Activated gamma-delta T cell treated with anti-CD3 and anti-CD28 coated beads, Interleukin-2, amount 50 U/mL, for 16 hours (primary cell): ENCODE measurements at places on chromosomes 5 and 9.

GRCh38 chr5:143004361-143005145, 234.4 kb downstream of the ARHGAP26 start:
- DNase-seq = no peak

DNA sequence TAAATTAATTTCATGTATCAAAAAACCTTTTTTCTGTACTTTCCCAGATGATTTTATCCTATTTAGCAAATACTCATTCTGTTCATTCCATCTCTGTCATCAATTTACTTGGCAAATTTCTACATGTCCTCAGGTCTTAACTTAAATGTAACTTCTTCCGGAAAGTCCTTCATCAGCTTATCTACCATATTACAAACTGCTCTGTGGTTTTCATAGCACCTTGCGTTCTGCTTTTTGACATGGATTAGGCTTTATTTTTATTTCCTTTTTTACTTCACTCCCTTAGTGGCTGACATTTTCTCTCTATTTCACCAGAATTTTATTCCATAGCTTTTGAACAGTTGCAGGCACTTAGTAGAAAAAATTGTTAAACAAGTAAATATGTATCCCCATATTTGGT, 1040.8 kb downstream of the TAF11L14 start:
- DNase-seq = no peak

DNA sequence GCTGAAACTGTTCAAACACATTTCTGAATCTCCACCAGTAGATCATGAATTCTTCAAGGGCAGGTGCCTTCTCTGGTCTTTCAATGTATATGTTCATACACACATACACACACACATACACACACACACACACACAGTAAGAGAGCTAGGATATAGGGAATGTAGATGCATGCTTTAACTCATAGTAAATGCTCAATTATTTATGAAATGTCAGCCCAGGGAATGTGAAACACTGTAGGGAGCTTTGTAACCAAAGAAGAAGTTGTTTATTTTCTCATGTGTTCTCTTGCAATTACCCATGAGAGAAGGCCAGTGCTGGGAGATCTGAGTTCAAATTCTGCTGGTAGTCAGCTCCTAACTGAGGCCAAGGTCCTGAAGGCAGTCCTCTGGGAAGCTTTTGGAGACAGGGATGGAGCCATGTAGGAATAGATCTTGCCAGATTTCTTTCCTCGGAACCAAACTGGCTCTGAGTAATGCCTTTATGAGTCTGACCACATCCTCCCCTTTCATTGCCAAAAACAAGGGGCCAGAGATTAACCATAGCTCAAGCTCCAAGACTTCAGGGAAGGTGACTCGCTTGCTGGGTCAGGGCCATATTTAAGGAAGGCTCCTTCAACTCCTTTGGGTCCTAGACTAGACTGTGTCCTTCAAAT, 487.0 kb upstream of the TNC start:
- no peak for DNase-seq

- DNase-seq = no peak
These were observed 10.1 kb downstream of the C1QTNF2 start for GRCh38 chr5:160360310-160360709.

DNA sequence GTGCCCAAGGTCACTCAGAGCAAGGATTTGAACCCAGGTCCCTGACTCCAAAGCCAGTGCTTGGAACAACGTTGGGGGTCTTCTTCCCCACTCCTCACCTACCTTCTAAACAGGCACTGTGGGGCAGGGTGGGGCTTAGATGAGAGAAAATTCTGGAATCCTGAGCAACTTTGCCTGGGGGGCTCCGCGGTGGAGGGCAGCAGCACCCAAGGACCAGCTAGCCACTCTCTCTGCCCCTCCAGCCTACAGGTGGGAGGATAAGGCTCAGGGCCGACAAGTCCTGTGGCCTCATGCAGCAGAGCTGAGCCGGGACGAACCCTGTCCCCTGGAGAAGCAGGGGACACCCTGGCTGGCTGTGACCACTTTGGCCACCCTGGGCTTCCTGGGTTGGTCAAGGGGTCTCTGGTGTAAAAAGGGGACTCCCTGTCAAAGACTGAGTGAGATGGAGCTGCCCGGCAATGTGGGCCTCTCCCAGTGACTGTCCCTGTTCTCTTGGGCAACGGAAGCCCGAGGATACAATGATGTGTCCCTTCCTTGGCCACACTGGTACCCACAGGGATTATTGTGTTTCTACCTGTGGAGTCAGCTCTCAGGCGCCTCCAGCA, 26.5 kb downstream of the CEL start:
- no peak for DNase-seq

GRCh38 chr5:67301285-67301903, 104.8 kb upstream of the CD180 start:
- DNase-seq = no peak

GRCh38 chr5:169201597-169201996, 99.3 kb downstream of the SLIT3 start:
- DNase-seq = no peak

DNA sequence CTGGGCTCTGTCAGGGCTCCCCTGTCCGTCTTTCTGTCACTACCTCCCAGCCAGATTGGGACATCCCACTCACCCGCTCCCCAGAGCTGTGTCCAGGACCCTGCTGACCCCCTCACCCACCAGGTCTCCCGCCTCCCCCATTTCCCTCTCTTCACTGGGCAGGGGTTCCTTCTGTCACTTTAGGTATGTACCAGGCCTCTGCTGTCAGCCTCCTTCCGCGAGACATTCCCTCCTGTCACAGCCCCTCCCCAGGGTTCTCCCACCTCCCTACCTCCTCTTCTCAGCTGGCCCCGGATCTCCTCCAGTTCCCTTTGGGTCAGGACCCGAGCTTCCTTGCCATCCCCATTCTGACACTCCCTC, 488 bp downstream of the POLR1E start:
- no peak for DNase-seq

DNA sequence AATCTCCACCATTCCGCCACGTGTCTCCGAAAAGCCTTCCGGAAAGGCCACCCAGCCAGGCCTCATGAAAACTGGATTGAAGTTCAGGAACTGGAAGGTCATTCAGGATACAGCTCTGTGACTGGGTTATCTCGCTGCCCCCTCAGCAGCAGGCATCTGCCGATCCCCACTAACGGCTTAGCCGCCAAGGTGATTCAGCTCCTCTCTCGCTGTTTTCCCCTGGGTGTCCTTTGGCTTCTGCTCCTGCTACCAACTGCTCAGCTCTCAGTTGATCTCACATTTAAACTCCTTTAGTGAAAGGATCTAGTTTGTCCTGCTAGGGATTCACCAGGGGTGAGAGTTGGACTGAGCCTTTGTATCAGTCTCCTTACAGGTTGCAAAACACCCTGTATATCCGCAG, 2.2 kb upstream of the GDNF start:
- no peak for DNase-seq

DNA sequence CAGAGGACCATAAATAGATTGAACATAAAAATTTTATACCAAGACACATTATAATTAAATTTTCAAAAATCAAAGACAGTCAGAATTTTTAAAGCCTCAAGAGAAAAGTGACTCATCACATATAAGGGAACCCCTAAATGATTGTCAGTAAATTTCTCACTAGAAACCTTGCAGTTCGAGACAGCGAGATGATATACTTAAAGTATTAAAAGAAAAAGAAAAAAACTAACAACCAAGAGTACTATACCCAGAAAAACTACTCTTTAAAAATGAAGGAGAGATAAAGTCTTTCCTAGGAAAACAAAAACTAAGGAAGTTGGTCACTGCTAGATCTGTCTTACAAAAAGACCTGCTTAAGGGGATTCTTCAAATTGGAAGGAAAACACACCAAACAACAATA, 251.4 kb upstream of the MSX2 start:
- no peak for DNase-seq

GRCh38 chr9:71592400-71592799, 175.9 kb downstream of the CEMIP2 start:
- DNase-seq = no peak

DNA sequence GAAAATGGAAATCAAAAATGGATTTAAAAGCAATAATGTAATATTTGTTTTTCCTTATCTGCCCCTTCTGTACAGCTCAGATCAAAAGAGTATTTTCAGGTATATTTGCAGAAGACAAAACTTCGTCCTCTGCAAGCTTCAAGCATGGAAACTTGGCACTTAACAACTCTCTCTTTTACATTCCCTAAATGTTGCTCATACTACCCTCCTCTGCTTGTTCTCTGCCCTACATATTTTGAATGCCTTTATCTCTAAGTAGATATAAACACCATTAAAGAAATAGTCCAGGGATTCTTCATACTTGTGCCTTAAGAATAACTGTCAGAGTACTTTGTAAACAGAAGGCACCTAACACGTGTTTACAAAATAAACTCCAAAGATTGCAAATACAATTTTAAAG, 19.2 kb upstream of the SMC2 start:
- no peak for DNase-seq

DNA sequence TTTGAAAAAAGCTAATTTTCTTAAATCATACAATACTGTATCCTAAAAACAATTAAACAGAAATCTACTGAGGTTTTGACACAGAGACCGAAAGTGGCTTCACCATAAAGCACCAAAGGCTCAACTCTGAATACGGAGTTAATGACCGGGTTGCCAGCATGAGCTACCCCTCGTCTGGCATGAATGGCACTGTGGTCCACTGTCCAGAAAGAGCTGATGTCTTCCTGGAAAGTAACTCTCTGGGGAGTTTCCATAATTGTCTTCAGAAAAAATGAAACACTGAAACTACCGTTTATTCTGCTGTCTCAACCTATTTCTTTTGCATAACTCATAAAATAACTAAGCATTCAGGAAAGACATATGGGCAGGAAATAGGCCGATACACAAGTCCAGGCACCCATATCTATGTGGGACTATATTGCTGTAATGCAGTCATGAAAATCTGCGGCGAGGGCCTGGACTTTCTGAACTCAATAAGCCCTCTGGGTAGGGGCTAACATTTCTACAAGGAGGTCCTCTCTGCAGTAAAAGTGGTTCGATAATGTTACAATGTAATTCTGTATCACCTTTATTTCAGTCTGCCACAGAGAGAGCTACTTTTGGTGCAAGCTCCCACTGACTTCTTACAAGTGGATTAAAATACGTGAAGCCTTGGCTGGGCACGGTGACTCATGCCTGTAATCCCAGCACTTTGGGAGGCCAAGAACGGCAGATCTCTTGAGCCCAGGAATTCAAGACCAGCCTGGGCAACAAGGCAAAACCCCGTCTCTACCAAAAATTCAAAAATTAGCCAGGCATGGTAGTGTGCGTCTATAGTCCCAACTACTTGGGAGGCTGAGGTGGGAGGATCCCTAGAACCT, 52.4 kb downstream of the ANKH start:
- DNase-seq = no peak

GRCh38 chr9:2469681-2470221, 151.8 kb upstream of the VLDLR start:
- DNase-seq = no peak

GRCh38 chr5:157067005-157067404, 8.1 kb upstream of the HAVCR1 start:
- DNase-seq = no peak

DNA sequence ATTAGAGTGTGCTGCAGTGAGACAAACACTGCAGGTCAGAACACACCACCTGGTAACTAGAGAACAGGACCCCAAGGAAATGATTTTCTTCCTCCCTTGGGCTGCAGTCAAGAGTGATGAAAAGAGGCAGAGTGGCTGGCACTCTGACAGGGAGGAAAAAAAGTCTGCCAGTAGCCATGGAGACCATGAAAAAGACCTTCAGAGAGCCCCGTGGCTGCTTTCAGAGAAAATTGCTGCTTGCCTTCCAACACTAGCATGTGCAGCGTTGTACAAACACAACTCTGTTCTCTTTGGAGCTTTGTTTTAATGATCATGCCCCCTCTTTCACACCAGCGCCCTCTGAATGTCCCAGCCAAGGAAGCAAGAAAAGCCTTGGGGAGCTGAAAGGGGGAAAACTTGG, 68.8 kb downstream of the ANKRD55 start:
- DNase-seq = no peak

- DNase-seq = no peak
These were observed 137.2 kb upstream of the TAF11L2 start for GRCh38 chr5:17360879-17361278.

- no peak for DNase-seq
These were observed 35.3 kb upstream of the RNF20 start for GRCh38 chr9:101498323-101498722.

GRCh38 chr5:132430746-132431145, 59.8 kb downstream of the IRF1 start:
- no peak for DNase-seq

GRCh38 chr9:105673850-105674387, 11.7 kb downstream of the TAL2 start:
- no peak for DNase-seq

DNA sequence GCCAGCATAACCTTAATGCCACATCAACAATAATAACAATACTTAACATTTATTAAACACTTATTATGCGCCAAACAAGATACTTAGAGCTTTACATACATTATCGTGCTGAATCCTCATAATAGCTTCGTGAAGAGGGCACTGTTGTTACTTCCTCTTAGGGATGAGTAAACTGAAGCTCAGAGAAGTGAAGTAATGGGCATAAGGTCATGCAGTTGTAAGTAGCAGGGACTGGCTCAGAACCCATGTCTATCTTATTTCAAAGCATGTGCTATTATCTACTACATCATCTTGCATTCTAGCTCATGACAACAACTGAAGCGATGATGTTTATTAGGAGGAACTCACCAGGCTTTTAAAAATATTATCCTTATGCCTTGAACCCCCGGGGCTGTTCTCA, 34.9 kb upstream of the PPP3R2 start:
- no peak for DNase-seq
